ENCODE measurements at places on chromosomes 1 and 21.

GRCh38 chr1:181587870-181588438 is 104.6 kb downstream of the CACNA1E start:
- no peak for DNase-seq

GRCh38 chr1:181043025-181043888 is 9.5 kb downstream of the MR1 start:
- no peak for DNase-seq

GRCh38 chr1:117094841-117095604 is 26.5 kb downstream of the TRIM45 start:
- no peak for DNase-seq

DNA sequence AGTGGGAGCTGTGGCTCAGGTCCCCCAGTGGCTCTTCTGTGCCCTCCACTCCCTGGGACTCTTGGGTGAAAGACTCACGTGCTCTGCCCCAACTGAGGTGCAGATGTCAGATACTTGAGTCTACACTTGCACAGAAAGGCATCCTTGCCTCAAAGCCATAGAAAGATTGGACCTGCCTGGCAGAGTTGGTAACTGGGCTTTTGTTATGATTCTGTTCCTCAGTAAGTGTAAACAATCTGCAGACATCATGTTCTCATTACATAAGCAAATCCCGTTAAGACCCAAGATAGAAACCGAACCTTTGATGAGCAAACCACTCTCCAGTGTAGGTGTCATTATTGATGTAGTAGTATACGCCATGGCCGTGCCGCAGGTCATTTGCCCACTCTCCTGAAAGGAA is 10.0 kb downstream of the RSPH1 start:
- no peak for DNase-seq

- DNase-seq, result no peak
Measured at GRCh38 chr1:222416001-222416791, 131.7 kb downstream of the HHIPL2 start.

DNA sequence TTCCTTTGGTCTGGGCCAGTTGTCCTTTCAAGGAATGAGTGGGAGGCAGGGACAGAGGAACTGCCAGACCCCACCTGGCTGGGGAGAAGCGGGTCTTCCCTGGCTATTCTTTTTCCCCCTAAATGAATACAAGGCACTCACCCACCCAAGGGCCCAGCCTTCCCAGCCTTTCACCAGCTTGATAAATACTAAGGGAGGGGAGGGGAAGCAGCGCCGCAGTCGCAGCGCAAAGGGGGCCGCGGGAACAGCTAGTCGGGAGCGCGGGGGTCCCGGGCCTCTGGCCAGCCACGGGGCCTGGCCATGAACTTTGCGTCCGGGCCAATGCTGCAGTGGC is 91.3 kb upstream of the VAMP3 start:
- DNase-seq, result no peak

Measured in activated T-cell treated with anti-CD3 and anti-CD28 coated beads for 1 hour (primary cell).